ENCODE measurements at places on chromosomes 7 and 10.

GRCh38 chr10:124414076-124414475 is 4.6 kb downstream of the OAT start:
- no peak for DNase-seq

DNA sequence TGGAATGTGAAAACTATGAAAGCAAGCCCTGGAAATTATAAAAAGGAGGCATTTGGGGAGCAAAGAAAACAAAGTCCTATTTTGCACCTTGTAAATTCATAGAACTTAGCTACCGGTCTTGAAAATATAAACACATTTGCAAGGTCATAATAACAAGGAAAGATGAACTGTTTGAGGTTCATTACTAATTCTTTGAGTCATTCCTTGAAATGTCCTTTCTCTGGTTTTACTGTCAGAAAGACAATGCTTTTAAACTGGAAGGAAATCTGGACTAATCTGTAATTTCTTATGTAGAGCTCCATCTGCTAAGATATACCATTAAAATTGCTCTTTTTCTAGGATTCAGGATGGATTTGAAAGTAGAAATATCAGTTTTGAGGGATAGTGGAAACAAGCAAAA is 1.4 kb downstream of the ERLIN1 start:
- DNase-seq, result no peak

DNA sequence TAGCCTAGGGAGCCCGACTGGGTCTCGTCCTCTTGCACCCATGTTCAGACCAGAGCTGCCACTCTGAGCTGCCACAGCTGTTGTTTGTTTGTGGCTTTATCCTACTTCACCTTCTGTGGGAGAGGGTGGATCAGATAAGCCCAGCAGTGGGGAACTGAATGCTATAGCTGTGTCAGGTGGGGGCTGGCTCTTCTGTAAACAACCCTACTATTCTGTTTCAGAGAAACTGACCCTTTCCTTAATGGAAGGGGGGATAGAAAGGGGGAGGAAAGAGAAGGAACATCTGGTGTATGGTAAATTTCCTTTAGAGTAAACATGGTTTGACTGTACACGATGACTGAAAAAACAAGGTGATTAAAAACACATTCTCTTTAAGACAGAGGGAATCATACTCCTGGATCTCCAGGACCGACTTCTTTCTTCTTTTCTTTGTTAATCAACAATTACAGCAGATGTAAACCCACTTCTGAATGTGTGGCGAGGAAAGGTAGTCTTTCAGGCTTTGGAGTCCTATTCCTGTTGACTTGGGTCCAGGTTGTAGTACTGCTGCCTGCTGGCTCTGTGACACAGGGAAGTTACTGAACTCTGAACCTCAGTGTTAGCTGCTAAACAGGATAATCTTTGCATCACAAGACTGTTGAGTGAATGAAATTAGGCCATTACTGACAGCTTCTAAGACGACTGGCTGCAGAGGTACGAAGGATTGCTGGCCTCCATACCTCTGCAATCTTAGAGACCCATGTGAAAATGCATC is 6.0 kb downstream of the PRXL2A start:
- DNase-seq, result no peak

GRCh38 chr10:17831341-17831740 is 22.2 kb downstream of the MRC1 start:
- DNase-seq, result no peak

DNA sequence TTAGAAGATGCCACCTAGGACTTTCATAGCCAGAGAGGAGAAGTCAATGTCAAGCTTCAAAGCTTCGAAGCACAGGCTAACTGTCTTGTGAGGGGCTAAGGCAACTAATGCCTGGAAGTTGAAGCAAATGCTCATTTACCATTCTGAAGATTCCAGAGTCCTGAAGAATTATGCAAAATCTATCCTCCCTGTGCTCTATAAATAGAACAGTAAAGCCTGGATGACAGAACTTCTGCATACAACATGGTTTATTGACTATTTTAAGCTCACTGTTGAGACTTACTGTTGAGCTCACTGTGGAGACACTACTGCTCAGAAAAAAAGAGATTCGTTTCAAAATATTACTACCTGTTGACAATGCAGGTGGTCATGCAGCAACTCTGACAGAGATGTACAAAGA is 28.6 kb downstream of the TNS3 start:
- no peak for DNase-seq

- DNase-seq, result no peak
These were observed 86.8 kb upstream of the RSU1 start for GRCh38 chr10:16904049-16904448.

GRCh38 chr10:110649347-110650264 is 5.5 kb downstream of the RBM20 start:
- no peak for DNase-seq

GRCh38 chr7:124076841-124077240 is 44.0 kb upstream of the TMEM229A start:
- no peak for DNase-seq

DNA sequence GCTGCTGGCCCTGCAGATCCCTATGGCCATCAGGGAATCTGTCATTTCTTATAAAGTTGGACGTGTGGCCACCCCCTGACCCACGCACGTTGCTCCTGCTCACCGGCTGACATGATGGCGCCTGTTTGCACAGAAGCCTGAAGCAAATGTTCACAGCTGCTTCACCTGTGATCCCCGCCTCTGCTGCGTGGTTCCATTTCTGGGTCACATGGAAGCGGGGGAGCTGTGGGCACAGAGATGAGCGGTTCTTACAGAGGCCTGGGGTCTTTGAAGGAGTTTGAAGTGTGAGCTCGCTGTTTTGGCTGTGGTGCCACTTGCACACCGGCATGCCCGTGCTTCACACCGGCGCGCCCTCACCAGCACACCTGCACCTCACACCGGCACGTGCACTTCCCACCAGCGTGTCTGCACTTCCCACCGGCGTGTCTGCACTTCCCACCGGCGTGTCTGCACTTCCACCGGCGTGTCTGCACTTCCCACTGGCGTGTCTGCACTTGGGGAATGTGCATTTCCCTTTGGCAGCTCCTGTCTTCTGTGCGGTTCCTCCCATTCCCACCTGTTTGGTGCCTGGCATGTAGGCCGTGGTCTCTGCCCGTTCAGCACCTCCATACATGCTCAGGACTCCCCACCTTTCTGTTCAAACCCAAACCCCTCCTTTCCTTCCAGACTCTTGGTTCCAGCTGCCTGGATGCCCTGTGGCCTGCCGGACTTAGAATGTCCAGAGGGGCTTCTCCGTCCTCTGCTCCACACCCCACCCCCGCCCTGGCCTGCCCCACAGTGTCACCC is 86.7 kb downstream of the INPP5A start:
- DNase-seq, result no peak

GRCh38 chr7:28549998-28550397 is 137.7 kb downstream of the CREB5 start:
- DNase-seq, result no peak

- no peak for DNase-seq
These were observed 56.4 kb downstream of the ICA1 start for GRCh38 chr7:8205537-8205936.

GRCh38 chr10:23281044-23281433 is 63.6 kb downstream of the C10orf67 start:
- no peak for DNase-seq

- DNase-seq, result no peak
These were observed 1270.2 kb upstream of the SORCS1 start for GRCh38 chr10:108434559-108435252.

GRCh38 chr10:16117305-16117695 is 257.0 kb upstream of the MINDY3 start:
- DNase-seq, result no peak

GRCh38 chr7:37495574-37496184 is 47.0 kb upstream of the ELMO1 start:
- DNase-seq, result no peak

GRCh38 chr7:154680894-154681659 is 321.8 kb downstream of the PAXIP1 start:
- no peak for DNase-seq
